ENCODE measurements at places on chromosomes 7 and 10.

- no peak for DNase-seq
Observed at GRCh38 chr7:39540320-39540719, 25.9 kb upstream of the YAE1 start.

DNA sequence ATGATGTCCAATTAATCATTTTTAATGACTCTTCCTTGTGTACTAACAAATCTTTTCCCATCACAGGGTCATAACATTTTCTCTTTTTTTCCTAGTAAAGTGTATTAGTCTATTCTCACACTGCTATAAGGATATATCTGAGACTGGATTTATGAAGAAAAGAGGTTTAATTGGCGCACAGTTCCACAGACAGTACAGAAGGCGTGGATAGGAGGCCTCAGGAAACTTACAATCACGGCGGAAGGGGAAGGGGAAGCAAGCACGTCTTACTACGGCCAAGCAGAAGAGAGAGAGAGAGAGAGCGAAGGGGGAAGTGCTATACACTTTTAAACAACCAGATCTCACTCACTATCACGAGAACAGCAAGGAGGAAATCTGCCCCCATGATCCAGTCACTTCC lies 359.4 kb upstream of the NFE2L3 start:
- DNase-seq: no peak

DNA sequence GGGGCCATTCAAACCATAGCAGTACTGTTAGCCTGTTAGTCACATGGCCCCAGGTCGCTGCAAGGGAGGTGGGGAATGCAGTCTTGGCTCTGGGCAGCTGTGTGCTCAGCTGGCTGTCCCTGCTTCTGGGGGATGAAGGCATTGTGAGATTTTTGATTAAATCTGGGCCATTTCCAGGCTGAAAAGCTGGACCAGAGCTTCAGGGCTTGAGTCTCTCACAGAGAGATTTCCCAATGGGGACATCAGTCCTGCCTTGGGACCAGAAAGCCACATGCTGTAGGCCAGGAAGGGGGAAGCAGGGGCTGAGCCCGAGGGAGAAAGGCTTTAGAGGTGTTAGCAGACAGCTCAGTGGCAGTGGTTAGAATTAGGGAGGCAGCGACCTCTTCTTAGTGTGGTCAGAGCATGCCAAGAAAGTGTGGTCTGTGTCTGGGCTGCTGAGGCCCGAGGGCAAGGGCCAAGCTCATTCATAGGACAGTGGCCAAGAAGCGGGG lies 33.6 kb downstream of the PALD1 start:
- no peak for DNase-seq

DNA sequence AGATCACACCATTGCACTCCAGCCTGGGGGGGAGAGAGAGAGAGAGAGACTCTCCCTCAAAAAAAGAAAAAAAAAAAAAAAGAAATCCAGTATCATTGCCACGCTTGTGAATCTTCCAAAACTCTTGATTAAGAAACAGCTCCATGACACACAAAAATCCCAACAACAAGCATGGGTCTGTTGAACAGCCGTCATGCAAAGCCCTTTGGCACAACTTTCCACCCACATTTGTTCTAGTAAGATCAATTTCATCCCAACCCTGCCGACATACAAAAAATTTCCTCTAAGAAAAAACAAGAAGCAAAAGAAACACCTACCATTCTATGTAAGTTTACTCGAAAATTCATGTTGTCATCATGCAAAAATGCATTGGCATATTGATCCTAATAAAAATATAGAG lies 62.8 kb downstream of the ARMH3 start:
- no peak for DNase-seq

DNA sequence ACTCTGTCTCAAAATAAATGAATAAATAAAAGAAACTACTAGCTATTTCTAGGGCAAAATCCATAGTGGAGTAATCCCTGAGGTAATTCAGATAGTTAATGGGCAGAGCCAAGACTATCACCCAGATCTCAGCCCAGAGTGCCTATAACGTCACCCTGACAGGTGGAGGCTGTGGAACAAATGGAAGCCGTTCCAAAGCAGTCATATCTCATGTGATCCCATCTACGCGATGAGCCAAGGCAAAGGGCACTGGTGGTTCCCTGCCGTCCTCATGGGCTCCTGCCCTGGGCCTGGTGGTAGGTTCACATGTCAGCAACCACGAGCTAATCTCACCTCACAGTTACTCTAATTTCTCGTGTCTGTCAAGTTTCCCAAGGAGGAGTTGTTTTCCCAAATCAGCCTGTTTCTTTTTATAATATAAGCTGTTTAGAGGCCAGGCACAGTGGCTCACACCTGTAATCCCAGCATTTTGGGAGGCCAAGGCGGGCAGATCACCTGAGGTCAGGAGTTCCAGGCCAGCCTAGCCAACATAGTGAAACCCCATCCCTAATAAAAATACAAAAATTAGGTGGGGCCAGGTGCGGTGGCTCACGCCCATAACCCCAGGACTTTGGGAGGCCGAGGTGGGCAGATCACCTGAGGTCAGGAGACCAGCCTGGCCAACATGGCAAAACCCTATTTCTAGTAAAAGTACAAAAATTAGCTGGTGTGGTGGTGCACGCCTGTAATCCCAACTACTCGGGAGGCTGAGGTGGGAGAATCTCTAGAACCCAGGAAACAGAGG lies 22.5 kb upstream of the ASCC1 start:
- DNase-seq: no peak

DNA sequence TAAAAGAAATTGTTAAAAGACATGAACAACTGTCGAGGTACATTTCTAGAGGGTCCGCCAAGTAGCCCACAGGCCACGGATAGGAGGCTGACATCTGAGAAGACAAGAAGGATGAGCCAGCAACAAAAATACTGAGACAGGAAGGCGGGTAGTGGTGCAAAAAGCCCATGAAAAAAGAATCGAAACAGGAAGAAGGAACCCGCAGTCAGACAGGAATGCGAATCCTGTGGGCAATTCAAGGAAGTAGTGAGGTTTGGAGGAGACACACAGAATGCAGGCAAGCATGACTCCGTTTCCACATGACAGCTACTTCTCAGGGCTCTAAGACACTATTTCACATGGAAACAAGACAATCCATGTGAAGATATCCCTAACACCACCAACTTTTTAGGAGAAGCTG lies 125.2 kb downstream of the DOCK4 start:
- no peak for DNase-seq

DNA sequence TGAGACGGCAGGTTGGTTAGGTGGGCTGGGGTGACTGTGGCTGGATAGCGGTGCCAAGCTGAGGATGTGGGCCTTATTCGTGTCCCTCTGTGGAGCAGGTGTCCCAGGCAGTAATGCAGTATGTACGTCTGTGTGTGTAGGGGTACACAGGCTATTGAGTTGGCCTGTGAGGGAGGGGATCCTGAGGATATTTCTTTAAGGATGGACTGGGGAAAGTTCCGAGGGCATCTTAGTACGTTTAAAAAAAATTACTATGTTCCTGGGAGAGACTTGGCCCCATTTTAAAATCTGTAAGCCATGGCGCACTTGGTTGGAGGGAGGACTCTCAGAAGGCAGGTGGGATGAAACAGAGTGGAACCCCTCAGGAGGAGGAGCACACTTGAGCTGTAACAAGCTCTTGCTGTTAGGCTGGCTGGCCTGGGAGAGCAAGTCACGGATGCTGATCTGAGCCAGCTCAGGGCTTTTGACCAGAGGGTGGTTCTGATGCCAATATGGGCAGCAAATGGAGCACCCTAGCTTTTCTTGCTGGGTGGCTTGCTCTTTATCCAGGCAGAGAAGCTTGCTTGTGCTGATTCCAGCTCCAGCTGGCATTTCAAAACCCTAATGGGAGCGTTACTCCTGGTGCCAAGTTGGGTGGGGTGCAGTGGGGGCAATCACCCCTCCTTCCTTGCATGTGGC lies 765 bp downstream of the WBP1L start:
- no peak for DNase-seq

GRCh38 chr10:9515922-9516321 lies 1461.4 kb downstream of the GATA3 start:
- DNase-seq: no peak

- no peak for DNase-seq
Observed at GRCh38 chr10:71765906-71766716, 7.2 kb downstream of the VSIR start.

DNA sequence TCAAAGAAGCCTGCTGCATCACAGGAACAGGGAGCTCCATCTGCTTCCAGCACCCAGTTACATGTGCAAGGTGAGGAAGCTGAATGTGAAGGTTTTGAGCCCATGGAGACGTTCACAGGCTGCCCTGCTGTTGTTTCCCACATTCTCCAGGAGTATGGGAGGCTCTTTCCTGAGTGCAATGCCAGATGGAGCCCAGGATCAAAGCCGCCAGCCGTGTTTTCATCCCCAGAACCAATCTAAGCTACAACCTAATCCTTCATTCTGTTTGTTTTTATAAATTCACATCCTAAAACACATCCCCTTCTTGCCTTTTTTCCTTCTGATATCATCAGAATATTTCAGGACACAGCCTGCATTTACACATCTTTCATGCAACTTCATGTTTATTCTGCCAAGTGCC lies 98.9 kb upstream of the PRR15 start:
- no peak for DNase-seq

GRCh38 chr10:130862122-130862521 lies 449.4 kb downstream of the TCERG1L start:
- no peak for DNase-seq

DNA sequence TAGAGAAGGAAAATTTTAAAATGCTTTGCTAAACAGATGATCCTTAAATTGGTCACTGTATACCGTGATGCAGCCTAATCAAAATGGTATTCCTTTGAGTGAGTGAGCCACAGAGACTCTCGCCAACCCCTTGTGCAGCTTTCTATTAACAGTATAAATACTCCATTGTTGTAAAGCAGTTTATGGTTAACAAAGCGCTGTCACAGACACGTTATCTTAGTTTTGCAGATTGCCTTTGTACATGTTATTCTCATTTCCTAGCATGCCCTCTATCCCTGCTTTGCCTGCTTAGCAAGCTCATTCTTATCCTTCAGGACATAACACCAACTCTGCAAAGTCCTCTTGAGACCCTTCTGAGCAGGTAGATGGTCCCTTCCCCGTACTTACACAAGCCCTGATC lies 694.4 kb downstream of the AUTS2 start:
- DNase-seq: no peak

DNA sequence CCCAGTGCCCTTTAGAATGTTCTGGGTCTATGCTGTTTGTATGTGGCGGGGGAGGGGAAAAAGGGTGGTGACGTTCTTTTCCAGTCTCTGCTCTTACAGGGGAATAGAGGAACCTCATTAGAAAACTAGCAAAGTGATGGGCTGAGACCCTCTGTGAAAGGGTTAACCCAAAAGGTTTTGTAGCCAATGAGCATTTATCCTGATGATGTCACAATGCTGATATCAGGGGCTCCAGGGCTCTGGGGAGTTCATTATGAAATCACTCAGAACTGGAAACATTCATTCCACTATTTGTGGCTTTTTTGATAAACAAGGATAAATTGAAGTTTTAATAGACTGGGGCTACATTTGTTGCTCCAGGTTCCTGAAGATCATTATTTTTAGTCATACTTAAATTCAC lies 71.7 kb downstream of the ARID5B start:
- no peak for DNase-seq

GRCh38 chr10:6473901-6474370 lies 106.1 kb downstream of the PRKCQ start:
- DNase-seq: no peak

- no peak for DNase-seq
Observed at GRCh38 chr10:96250349-96250748, 21.0 kb downstream of the BLNK start.
